SK-N-SH (cell line): ENCODE measurements at places on chromosomes 3 and 15.

- no peak for DNase-seq
Measured at GRCh38 chr15:47744496-47744895, 27.2 kb downstream of the SEMA6D start.

GRCh38 chr3:115381931-115382330 is 234.8 kb upstream of the ZBTB20 start:
- DNase-seq: no peak

DNA sequence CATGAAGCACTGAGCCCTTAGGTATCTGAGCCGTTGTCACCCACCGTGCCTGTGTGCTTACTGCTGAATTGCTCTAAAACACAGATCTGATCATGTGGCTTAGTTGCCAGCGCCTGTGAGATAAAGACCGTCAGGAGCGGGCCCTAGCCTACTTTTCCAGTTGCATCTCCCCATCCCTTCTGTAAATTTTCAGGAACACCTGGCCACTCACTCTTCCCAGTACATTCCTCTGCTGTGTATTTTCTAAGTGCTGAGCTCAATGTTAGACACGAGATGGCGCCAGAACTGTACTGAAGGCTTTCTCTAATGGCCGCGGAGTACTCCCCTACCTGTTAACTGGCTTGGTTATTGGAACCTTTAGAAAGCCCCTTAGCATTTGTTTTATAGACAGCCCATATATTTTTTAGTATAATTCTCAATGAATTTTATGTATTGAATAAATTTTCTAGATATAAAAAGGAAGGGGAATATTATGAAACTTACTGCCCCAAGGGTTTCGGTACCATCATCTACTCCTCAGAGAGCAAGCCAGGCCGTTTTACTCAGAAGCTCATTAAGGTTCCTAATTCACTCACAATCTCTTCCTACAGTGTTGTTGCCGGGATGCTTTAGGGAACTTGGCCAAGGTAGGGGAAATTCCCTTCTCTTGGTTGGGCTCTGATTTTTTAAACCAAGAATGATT is 16.7 kb upstream of the WNT7A start:
- peak; percentile 70 for DNase-seq

DNA sequence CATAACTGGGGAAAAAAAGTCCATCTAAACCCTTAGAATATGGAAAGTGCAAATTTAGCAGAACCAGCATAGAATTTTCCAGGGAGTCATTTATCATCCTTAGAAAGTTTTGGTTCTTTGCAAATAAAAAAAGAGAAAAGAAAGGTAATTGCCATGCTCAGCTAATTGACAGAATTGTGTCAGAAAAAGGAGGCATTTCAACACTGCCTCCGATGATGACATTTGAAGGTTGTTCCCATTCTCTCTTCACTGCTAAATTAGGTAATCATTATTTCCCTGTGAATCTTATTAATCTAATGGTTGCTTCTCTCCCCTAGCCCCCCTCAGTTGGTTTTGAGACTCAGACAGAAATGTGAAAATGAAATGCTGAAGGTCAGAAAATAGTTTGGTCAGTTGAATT is 139.2 kb downstream of the PDCD6IP start:
- DNase-seq: no peak

DNA sequence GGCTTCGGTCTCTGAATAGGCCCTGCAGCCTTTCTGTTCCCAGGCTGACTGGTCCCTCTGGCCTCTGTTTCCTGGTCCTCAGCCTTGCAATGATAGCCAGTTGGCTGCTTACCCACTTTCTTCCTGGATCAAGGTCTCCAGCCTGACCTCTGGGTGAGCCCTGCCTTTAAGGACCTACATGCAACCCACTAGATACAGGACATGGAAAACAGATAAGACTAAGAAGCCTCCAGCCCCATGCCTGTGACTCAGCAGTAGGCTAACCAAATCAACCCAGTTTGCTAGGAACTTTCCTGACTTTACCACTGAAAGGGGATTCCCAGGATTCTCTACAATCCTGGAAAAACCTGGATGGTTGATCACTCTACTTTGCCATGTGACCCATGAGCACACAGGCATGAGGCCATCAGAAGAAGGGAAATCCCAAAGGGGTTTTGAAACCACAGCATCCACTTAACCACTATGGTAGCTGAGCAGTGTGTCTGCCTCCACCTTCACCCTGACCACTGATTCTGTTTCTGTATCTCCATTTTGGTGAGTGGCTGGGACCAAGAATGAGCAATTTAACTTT is 188.1 kb downstream of the CHST2 start:
- no peak for DNase-seq

DNA sequence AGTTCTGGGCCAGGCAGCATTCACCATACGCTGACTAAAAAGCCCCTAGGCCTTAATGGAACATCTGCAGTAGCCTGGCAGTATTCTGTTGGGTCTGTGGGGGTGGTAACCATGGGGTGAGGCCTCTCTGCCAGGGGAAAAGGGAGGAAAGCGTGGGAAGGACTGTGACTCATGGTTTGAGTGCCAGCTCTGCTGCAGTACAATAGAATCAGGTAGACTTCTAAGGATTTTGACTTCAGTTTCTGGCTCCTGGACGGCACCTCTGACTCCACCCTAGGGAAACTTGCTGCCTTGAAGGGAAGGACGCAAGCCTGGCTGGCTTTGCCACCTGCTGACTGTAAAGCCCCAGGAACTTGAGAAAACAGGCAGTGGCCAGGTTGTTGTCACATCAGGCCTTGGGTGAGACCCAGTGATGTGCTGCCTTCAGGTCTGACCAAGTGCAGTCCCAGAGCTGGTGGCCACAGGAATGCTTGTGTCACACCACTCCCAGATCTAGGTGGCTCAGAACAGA is 148.6 kb downstream of the SUCNR1 start:
- no peak for DNase-seq
